ENCODE measurements at places on chromosomes 11 and 22.
A peak's percentile ranks its signal among the peaks of the same experiment; 100 is the strongest.

DNA sequence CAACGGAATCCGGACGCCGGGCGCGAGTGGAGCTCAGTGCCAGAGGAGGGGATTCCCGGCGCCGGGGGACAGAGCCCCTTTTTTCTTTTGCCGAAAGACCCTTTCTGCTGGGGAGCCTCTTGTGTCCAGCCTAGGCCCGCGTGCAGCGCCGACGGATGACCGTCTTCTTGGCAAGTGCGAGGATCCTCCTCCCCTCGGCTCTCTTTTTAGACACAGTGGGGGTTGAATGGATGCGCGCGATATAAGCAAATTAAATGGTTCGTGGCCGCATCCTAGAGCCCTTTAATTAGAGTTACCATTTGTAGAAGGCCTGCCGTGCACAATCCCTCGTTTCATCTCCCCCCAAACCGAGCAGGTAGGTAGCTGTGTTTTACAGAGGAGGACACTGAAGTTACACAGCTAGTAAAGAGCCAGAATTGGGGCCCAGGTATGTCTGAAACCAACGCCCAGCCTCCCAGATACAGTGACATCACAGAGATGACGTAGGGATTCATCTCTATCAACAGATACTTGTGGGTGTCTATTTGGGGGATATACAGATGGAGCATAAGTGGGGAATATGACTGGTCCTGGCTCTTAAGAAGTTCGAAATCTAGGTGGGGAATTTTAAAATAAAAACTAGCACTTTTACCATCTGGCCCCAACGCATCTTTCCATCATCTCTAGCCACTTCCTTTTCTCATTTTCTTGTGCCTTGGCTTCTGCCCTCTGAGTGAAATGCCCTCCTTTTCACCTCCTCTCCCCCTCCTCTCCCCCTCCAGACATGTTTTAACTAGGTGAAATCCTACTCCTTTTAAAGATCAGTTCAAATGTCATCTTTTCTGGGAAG is 875 bp downstream of the TCP11L1 start:
- DNase-seq = peak; percentile 9

DNA sequence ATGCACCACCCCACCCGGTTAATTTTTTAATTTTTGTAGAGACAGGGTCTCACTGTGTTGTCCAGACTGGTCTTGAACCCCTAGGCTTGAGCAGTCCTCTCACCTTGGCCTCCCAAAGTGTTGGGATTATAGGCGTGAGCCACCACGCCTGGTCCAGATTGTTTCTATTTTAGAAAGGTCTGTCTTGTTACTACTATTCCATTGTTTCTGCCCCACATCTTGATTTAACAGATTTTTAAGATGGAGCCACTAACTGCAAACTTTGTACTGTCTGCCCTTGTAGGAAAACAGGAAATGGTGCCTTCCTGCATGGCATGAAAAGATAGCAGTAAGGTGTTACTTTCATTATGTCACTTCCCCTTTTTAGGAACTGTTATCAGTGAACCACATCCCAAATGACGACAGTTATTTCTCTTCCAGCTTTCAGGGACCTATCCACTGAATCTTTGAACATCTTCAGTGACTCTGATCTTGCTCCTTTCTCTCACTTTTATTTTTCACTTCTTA is 23.2 kb downstream of the TAF1D start:
- DNase-seq = peak; percentile 20

- DNase-seq = no peak
Measured at GRCh38 chr11:46597609-46598219, 3.9 kb upstream of the AMBRA1 start.

GRCh38 chr11:43832536-43832935 is 48.1 kb upstream of the ALKBH3 start:
- no peak for DNase-seq

- DNase-seq = no peak
Measured at GRCh38 chr11:127470306-127470884, 469.8 kb upstream of the KIRREL3 start.

GRCh38 chr22:25395468-25395867 is 169.0 kb upstream of the GRK3 start:
- no peak for DNase-seq

GRCh38 chr11:133747409-133747808 is 97.9 kb downstream of the SPATA19 start:
- no peak for DNase-seq

DNA sequence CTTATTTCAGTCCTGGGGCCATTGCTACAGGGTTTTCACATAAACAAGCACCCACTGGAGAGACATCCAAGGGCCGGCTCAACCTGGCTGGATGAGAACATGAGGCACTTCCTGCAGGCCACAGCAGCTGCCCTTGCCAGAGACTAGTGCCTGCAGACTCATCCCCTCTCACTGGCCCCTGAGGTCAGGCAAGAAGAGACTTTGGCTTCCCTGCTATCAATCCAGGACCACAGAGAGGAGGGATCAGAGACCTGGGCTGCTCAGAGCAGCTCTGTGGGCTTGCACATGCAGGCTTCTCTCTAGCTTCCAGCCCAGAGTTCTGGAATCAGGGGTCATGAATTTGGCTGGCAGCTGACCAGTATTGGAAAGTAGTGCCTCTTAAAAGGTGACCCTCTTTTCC is 79.5 kb downstream of the CABIN1 start:
- DNase-seq = no peak

DNA sequence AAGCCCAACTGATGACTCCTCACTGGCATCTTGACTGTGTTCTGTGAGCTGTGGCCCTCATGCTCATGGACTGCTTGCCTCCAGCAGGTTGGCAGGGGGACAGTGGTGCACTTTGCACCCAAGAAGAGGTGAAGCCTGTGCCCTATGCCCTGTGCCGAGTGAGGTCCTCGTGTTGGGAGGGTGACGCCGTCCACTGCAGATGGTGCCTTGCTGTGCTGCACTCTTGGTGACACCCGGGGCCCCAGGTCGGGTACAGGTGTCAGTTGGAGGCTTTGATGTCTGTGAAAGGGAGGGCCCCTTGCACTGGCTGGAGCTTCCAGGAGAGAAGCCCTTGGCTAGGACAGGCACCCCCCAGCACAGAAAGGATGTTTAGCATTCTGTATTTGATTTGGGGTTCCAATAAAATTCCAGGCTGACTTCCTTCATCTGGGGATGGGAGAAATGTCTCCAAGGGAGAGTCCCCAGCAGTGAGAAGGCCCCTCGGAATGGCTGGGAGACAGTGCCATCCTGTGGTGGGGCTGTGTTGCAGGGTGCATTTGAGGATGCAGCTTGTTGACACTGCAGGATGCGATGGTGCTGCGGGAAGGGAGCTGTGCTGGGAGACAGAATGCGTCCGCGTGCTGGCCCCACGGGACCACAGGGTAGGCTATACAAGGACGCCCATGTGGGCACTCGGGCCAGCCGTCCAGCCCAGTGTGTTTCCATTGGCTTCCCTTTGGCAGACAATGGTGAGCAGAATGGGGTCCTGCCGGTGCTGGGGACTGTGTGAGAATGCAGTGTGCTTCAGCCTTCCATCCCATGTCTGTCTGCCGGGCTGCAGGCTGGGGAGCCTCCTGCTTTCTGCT is 2.5 kb upstream of the ZDHHC8 start:
- peak; percentile 51 for DNase-seq

DNA sequence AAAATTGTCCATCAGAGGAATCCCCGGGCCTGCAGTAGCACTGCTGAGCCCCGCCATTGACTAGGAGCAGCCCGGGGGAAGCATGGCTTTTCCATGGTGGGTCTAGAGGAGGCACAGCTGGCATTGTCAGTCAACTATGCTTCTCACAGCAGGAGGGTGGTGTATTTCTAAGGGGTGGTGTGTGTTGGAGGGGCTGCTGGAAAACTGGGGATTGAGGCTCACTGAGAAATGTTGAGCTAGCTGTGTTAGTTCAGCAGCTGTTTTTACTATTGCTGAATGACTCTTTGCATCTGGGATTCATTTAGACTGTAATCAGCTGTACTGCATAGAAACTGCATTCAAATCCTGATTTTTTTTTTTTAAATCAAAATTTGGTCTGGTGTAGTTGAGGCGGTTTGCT is 5.6 kb downstream of the DDX10 start:
- no peak for DNase-seq

DNA sequence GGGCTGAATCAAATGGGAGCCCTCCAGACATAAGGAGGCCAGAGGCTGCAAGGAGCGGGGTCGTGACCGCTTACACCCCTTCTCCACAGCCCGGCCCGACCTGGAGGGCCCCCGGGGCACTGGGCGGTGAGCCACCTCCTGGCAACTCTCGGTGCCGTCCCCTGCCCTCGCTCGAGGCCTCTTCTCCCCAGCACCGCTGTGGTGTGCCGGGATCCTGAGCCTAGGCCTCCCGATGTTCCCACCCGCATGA is 432 bp upstream of the GP1BB start:
- DNase-seq = no peak

DNA sequence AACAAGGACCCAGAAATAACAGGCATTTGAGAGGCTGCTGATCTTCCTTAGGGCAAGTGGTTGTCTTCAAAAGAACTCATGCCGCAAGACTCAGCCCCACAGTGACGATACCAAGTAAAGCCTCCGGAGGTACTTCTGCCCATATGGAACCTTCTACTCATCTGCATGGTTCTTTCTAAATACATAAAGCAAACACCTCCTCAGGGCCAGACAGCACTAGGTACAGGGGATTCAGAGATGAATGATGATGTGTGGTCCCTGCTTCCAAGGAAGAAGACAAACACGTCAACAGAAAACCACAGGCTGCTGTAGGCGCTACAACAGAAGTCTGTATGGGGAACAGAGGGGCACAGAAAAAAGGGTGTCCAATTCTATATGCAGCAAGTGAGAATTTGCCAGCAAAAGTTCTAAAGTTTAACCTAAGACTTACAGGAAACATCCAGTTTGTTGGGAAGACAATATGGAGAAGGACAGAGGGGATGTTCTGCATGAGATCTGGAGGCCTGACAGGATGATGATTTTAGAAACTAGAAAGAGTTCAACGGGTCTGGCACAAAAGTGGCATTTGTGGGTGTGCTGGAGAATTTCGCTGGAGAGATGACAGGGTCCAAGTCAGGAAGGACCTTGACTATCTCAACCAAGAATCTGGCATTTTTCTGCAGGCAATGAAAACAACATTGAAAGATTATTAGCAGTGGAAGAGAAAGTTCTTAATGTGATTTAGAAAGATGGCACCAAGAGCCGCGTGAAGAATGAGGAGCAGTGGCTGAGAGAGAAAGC is 23.7 kb downstream of the JAML start:
- DNase-seq = peak; percentile 22

DNA sequence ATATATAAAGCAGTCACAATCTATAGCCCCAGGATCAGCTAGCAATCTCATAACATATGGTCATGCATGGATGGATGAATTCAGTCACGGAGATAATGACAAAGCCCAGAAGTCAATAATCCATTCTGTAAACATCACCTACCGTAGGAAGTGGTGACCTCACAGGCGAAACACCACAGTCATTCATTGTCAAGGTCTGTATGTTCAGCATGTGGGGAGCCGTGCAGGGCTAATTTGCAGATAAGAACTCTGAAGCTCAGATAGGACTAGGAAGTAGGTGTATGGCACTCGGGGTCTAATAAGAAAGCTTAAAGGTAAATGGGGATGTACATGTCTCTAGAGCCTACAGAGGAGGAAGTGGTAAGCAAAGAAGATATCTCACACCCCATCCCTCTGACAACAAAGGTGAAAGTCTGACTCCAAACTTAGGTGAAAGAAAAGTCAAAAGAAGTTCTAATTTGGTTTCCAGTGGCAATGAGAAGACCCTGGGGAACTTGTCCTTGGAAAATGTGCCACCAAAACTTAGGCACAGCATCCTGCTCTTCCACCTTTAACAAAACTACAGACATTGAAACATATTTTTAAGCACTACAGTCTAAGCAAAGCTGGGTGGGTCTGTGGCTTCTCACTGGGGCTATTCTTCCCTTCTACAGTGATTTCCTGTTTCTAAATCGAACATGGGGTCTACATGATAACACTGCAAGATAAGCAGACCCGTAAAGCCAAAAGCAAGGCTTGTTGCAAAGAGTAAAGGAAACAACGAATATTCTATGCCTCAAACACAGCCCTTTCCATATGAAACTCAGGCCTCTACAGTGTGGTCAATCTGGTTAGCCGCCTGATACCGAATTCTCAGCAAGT is 5.2 kb downstream of the CRTAM start:
- DNase-seq = no peak

- DNase-seq = no peak
Measured at GRCh38 chr11:101574886-101575285, 8.9 kb downstream of the TRPC6 start.

GRCh38 chr22:46531581-46532175 is 5.7 kb downstream of the CELSR1 start:
- no peak for DNase-seq

DNA sequence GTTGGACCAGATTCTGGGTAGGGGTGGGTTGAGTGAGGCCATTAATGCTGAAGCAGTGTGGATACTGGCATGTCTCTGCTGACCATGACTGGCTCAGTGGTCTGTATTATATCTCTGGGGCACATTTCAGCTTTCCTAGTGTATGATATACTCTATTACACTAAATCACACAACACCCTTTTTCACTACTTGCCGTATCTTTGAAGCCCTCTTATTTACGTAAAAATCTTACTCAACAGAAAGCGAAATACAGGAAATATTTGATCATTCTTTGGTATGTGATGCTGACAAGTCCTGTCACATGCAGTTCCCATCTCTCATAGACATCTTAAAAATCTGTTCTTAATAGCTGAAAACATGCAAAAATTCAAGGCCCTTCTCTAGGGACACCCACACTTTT is 40.3 kb downstream of the OR5B17 start:
- DNase-seq = no peak

GRCh38 chr11:8610532-8611116 is 16.6 kb upstream of the STK33 start:
- no peak for DNase-seq

- no peak for DNase-seq
Measured at GRCh38 chr11:130415731-130416529, 12.5 kb downstream of the ADAMTS8 start.

DNA sequence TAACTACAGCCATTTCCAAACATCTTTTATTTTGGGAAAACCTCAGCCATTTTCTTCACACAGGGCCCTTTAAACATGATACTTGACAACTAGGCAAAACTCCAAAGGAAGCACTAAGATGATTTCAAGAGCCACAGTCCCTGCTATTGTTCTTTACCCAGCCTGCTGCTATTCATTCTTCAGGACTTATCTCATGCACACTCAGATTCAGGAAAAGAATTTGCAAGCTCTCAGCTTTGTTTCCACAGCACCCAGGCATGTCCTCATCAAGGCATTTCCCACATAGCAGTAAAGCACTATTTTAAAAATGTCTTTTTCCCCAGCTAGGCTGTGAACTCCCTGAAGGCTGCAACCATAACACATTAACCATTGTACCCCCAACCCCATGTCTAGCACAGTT is 609.3 kb upstream of the CCDC90B start:
- no peak for DNase-seq

GRCh38 chr22:42967933-42968332 is 47.0 kb downstream of the PACSIN2 start:
- DNase-seq = no peak

GRCh38 chr22:47423861-47424820 is 661.7 kb downstream of the TBC1D22A start:
- DNase-seq = no peak

- DNase-seq = no peak
Measured at GRCh38 chr11:74480688-74481417, 12.7 kb downstream of the LIPT2 start.

- no peak for DNase-seq
Measured at GRCh38 chr11:100961633-100962032, 168.0 kb downstream of the PGR start.

All from T-helper 2 cell (primary cell).